ENCODE measurements at places on chromosomes 1 and 21.

DNA sequence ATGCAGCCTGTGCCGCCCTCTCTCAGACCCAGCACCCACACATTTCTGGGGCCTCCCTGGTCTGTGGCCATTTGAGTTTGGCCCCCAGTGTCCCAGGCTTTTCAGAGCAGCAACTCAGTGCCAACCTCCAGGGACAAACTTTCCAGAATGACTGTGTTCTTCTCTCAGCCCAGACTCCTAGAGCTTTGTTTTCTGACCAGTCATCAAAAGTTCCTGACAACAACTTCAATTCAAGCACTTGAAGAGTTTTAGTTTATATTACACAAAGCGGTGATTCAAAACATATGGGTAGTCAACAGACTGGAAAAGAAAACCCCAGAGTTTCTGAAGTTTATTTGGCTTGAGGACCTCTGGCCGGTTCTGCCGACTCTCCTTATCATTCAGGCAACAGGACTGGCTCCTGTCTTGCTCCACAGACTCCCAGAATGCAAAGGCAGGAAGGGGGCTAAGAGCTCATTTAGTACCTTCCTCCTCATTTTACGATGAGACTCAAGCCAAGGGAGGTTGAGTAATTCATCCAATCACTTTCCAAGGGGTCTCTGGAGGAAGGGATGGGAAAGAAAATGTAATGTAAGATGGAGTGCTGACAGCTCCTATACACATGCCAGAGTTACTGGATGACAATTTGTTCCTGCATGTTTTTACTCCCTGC, 27.0 kb upstream of the TIAM1 start:
- no peak for DNase-seq

DNA sequence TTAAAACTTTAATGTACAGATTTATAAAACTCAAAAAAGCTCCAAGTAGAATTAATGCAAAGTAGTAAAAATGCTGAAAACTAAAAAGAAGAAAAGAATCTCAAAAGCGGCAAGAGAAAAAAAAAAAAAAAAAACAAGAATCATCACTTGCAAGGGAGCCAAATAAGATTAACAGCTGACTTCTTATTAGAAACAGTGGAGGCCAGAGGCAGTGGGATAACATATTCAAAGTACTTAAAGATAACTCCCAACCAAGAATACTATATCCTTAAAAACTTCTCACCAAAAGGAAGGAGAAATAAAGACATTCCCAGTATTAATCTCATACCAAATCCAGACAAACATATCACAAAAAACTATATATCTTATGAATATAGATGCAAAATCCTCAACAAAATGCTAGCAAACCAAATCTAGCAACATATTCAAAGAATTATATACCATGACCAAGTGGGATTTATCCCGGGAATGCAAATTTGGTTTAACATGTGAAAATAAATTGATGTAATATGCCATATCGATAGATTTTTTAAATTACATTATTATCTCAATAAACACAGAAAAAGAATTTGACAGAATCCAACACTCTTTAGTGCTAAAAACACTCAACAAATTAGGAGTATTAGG, 62.7 kb downstream of the CAMK2N1 start:
- no peak for DNase-seq

- DNase-seq, result no peak
These were observed 68.5 kb downstream of the SLC19A1 start for GRCh38 chr21:45473496-45474322.

DNA sequence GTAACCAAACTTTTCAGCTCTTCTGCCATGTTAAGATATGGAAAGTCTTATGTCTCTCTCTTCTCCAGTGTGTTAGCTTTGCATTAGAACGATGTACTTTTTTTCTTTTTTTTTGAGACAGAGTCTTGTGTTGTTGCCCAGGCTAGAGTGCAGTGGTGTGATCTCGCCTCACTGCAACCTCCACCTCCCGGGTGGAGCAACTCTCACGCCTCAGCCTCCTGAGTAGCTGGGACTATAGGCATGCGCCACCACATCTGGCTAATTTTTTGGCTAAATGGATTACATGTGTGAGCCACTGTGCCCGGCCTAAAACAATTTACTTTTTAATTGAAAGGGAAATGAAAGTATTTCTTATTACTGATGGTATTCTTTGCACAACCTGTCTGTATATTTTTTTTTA, 35.8 kb downstream of the SPEN start:
- DNase-seq, result no peak

GRCh38 chr1:160083968-160084770, 2.8 kb downstream of the KCNJ9 start:
- DNase-seq, result peak; percentile 82

- DNase-seq, result no peak
These were observed 9.0 kb downstream of the TBX15 start for GRCh38 chr1:118978914-118979701.

DNA sequence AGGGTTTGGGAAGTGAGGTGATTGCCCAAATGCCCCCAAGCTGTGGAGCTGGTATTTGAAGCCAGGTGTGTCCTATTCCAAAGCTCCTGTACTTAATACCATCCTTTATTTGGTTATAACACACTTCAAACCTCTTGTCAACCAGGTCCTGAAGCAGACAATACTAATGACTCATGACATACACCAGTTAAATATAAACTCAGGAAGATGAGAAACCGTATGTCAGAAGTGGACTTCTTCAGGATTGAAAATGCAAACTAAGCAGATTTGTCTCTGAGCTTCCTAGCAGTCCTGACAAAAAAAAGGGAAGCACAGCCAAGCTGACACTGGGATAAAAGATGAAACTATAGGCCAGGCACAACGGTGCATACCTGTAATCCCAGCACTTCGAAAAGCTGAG, 70.6 kb downstream of the ALPL start:
- no peak for DNase-seq

DNA sequence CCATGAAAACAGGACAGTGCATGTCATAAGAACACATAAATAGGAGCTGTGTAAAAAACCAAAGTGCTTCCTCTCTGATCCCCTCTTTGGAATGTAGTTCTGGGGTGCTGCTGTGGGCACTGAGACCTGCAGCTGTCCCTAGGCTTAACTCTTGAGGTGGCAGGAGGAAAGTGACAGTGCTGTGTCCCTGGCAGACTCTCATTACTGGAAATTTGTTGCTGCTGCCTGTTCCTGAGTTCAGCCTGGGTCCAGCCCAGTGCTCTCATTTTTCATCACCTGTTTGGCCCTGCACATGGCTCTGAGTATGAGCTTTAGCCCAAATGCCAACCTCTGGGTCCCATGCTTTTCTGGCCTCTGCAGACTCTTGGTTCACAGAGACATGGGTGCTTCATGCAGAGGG, 329.3 kb downstream of the DSCAM start:
- DNase-seq, result no peak

DNA sequence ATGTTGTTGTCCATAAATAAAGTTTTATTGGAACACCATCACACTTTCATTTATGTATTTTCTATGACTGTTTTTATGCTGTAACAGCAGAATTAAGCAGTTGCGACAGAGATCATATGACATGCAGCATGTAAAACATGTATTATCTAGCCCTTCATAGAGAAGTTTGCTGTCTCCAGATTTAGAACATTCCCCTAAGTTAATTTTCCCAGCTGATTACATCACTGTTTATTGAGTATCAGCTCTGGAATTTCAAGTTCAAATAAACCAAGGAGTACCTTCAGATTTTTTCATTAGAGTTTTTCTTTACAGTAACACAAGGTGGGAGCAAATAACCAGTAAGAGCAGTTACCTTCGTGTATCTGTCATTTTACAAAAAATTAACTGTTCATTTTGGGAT, 792.8 kb downstream of the USP25 start:
- DNase-seq, result no peak

GRCh38 chr1:111219557-111220286, 7.8 kb upstream of the CHI3L2 start:
- DNase-seq, result peak; percentile 73

DNA sequence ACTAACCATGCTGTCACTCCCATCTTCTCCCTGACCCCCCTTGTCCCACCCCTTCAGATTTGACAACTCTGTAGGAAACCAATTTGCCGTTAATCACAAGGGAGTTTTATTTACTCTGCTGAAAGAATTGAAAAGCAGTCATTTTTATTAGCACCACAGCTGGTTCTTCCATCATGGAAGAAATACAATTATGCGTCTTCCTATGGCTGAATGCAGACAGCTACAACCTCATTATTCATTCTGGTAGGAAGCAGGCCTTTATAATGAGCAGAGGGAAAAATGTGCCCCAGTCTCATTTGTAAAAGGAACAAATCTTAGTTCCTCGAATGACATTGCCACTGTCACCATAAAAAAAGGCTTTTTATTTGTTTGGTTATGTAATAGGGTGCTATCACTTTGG, 35.2 kb downstream of the JUN start:
- DNase-seq, result no peak

DNA sequence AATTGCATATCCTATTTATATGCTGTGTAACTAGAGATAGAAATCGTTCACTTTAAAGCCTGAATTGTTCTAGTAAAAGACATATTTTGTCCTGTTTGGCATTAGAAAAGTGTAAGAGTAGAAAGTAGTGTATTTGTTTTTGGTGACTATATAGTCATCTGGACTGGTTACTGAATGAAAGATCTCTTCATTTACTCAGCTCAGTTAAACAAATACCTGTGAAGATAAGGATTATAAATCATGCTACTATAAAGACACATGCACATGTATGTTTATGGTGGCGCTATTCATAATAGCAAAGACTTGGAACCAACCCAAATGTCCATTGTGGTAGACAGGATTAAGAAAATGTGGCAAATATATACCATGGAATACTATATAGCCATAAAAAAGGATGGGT, 125.1 kb downstream of the PLA2G4A start:
- DNase-seq, result no peak

DNA sequence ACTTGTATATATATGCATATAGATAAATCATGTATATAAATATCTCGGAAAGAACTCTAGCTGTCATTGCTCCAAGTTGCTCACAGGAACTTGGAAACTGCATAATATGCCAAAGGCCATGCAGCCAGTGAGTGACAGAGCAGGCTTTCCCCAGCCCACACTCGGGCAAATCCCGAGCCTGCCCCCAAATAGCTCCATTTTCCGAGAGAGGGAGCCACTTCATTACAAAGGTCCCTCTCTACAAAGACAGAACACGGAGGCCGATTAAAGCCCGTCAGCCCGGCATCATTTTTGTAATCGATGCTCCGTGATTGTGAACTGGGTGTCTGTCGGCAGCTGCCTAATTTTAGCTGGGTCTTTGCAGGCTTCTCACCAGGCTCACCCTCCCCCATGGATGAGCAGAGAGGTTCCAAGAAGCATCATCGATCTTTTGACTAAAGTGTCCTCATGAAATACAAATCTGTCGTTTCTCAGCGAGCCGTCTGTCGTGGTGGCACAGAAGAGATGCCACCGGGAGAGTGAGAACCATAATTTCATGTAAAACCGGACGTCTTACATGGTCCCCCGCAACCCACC, 663.9 kb downstream of the PTPRU start:
- no peak for DNase-seq

GRCh38 chr1:42260376-42261070, 74.5 kb downstream of the FOXJ3 start:
- DNase-seq, result no peak

- no peak for DNase-seq
These were observed 3.0 kb upstream of the LCE1E start for GRCh38 chr1:152783095-152783494.

DNA sequence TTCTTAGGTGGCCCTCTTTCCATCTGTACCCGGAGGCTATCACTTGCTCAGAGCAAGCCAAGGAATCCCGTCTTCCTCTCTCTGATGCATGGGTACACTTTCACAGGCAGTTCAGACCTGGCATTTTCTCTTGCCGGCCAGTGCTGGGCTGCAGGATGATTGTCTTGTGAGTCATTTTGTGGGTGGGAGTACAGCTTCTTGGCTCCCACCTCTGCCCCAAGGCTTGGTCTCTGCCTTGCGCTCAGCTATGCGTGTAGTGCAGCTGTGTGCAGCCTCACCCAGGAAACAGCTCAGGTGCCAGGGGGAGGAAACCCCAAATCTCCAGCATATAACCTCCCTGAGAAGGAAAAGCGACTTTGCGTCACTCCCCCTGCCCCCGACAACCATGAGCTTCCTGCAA, 3.9 kb upstream of the AJAP1 start:
- no peak for DNase-seq

- no peak for DNase-seq
These were observed 84.5 kb downstream of the ATP6V1G3 start for GRCh38 chr1:198455966-198456365.

- DNase-seq, result no peak
These were observed 234.8 kb downstream of the HMCN1 start for GRCh38 chr1:185969028-185969427.

- DNase-seq, result no peak
These were observed 61.0 kb downstream of the B3GALT5 start for GRCh38 chr21:39673736-39674135.

- no peak for DNase-seq
These were observed 201.1 kb downstream of the PRDM2 start for GRCh38 chr1:13901039-13901438.

DNA sequence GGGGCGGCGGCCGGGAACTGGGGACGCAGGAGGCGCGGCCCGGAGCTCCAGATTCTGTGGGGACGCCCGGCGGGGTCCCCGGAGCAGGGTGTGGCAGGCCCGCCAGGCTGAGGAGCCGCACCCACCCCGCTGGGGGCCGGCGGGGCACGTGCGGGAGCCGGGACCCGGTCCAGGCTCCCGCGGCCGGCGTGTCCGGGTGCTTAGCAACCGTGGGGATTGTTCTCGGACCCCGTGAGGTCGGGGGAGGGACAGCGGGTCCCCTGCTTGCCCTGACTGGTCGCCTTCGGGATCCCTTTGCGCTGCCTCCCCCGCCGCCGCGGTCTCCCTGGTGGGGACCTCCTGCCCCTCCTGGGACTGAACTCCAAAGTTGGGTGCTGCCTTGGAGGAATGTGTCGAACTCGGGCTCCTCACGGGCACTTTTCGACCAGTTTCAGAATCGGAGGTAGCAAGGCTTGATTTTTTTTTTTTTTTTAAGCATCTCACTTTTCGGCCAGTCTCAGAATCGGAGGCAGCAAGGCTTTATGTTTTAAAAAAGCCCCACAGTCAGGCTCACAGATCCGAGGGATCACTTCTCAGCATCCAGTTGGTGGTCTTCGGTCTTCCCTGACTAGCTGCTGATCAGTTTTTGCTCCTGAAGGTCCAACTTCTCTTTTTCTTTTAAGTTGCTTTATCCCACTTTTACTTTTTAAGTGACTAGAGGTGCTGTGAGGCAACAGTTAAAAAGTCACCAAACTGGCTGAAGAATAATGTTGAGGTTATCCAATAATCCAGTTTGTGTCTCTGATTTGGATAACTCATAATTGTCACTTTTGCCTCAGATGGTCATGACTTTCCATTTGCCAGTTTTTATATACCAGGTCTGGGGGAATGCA, 648 bp downstream of the FAM76A start:
- DNase-seq, result peak; percentile 50

DNA sequence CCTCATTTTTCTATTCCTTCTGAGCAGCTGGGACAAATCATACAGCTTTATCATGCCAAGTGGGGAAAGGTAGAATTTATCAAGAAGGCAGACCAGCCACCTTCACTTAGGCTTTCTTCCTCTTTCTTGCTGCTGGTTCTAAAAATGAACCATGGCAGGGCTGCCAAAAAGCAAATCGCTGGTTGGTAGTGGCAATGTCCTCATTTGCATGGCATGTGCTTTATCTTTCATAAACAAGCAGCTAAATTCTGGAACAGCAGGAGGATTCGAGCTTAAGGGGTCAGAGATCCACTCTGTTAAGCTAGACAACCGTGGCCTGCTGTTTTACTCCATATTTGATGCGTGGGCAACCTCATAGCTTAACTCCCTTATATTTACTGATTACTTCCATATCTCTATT, 91.3 kb downstream of the RPE65 start:
- no peak for DNase-seq
